Brain (organoid and tissue), 16 donors: ENCODE measurements at places on chromosomes 12 and 14. TPM values are rescaled to one million over a fixed set of nuclear protein-coding genes. Genes with fewer than 3 reads are reported as not detected.

The ASIC1 gene
- 13.8 TPM for polyA plus RNA-seq

The SLC17A8 gene
- polyA plus RNA-seq = 2.3 TPM

The GZMB gene
- 1.8 TPM for polyA plus RNA-seq

GRCh38 chr12:80829767-80830166 is 108.0 kb downstream of the LIN7A start:
- no peak for DNase-seq

- DNase-seq = peak; percentile 22
Observed at GRCh38 chr12:121535150-121536053, 45.4 kb downstream of the KDM2B start.

GRCh38 chr14:53979113-53979681 is 22.6 kb upstream of the BMP4 start:
- no peak for DNase-seq

GRCh38 chr12:121953695-121954094 is 35.3 kb downstream of the CFAP251 start:
- no peak for DNase-seq
